ENCODE measurements at places on chromosomes 13 and 19.

DNA sequence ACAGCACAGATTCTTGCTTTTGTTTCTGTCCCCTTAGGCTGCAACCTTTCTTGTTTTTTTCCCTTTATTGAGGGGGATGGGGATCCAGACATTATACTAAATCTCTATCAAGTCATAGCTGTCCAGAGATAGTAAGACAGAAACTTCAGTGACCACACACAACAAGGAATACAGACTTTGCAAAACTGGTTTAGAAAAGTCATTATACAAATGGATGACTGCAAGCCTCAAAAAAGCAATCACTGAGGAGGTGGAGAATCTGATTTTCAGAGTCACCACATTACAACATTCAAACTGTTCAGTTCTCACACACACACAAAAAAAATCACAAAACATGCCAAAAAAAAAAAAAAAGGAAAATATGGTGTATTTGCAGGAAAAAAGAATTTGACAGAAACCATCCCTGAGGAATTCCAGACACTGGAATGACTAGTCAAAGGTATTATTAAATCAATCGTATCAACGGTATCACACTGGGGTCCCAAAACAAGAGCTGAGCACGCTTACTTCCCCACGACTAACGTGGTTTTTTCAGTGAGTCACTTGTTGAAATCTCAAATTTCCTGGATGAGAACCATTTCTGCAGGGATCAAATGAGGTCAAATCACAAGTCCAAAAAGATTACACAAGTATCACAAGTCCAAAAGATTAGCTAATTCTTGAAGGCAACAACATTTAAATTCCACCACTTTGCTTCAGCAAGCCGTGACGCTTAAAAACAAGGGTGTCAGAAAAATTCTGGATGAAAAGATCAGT, 41.2 kb downstream of the USP12 start:
- DNase-seq: no peak

GRCh38 chr13:91896547-91896946, 498.1 kb downstream of the GPC5 start:
- no peak for DNase-seq

DNA sequence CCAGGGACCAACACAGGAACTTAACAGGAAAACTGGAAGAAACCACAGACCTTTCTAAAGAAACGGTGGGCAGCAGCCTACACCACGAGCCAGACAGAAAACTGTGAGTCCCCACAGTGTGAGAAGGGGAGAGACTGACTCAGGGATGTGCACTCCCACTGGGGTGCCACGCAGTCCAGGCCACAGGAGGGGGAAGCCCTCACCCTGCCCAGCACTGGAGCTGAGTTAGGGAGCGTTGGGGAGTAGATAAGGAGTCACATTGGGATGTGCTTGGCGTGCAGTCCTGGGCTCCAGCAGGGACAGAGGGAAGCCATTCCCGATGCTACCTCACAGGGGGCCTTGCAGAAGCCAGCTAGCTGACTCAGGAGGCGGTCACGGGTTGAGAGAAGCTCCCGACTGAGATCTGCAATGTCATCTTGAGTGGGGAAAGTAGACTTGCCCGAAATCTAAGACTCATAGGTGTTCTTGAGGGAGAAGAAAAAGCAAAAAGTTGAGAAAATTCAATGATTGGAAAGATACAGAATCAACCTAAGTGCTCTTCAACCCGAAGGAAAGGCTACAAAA, 17.3 kb downstream of the SIGLEC8 start:
- no peak for DNase-seq

- no peak for DNase-seq
Observed at GRCh38 chr13:98874029-98874397, 103.9 kb downstream of the DOCK9 start.

- DNase-seq: no peak
Observed at GRCh38 chr13:100542826-100543156, 45.8 kb downstream of the GGACT start.

Data from NCI-H187 (cell line).